ENCODE measurements at places on chromosomes 11 and 22.

DNA sequence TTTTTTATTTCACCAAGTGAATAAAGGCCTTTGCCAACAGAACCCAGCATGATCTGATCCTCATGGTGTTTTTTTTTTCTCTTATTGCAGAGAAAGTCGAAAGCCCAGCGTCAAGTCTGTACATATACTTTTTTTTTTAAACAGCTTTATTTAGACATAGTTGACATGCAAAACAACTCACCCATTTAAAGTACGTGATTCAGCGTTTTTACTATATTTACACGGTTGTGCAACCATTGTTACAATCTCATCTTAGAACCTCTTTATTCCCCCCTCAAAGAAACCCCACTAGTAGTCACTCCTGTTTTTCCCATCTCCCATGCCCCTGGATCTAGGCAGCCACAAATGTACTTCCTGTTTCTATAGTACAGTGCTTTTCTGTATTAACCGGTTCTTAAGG lies 20.6 kb upstream of the AP1B1 start:
- DNase-seq, result no peak

GRCh38 chr11:56968524-56968923 lies 20.2 kb upstream of the OR5AK2 start:
- no peak for DNase-seq

DNA sequence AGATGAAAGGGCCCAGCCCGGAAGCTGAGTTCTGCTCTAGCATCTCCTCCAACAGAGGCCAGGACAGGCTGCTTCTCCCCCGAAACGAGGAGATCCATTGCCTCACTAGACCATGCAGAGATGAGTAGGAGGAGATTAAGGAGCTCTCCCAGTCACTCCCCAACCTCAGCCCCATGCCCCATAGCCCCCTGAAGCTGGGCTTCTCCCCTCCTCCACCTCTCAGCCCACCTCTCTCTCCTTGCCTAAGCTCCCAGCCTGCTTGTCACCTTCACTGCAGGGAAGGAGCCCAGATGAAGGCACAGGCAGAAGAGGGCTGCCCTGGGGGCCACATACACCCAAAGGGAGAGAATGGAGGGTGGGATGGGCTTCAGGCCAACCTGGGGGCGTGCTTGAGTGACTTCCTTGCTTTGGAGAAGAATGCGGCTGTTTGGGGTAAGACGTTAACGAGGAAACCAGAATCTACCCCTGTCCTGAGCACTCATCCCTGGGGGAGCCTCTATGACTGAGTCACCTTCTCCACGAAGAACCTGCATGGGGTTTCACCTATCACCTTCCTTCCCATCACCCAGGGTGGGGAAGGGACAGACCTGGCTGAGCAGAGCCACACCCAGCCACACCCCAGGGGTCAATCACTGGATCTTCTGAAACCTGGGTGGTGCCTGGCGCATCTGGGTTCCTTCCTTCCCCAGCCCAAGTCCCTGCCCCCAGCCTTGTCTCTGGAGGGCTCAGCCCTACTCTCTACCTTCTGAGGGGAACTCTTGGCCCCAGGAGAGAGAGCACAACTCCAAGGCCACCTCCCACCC lies 11.6 kb upstream of the GNAZ start:
- no peak for DNase-seq

- no peak for DNase-seq
Observed at GRCh38 chr11:64395545-64396078, 36.6 kb downstream of the RPS6KA4 start.

- no peak for DNase-seq
Observed at GRCh38 chr11:70536051-70536877, 137.9 kb downstream of the CTTN start.

Data from AG09319 (cell line).